ENCODE measurements at places on chromosomes 2 and 18. TPM values are rescaled to one million over a fixed set of nuclear protein-coding genes. Genes with fewer than 3 reads are reported as not detected.

DNA sequence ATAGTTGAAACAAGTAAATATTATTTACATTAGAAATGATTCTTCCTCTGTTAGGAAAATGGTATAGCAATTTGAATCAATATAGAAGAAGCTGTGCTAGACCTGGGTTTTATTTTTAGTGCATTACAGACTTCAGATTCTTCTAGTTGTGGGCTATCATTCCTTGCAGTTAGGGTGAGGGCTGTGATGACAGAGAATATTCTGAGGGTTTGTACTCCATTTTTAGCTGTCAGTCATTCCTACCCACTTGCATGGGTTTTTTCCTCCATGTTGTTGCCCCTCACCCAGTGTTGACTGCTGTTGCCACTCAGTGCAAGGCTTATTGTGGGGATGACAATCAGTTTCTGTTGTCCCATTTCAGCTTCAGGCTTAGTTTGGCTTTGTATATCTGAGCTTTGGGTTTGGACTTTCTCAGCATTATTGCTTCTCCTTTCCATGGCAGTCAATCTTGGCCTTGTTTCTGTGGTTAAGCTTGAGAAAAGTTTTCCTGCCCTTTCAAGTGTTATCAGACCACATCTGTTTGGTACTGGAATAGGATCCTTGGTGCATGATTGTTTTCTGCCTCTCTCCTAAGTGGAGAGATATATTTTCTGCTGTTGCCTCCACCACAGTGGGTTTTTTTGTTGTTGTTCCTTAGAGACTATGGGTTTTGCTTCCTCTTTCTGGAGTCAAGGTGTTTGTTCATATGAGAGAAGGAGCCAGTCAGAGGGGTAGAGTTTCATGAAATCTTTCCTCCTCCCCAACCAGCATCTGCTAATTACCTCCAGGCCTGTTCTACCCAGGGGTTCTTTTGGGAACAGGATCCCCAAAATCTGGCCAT, 312.7 kb upstream of the CWC22 start:
- no peak overlapping the region for H3K27ac ChIP-seq
- H3K36me3 ChIP-seq: no peaks in the 10 kb centered on the region
- no peaks in the 10 kb centered on the region for H3K27me3 ChIP-seq
- DNase-seq: no peak
- no peaks in the 10 kb centered on the region for H3K4me1 ChIP-seq

DNA sequence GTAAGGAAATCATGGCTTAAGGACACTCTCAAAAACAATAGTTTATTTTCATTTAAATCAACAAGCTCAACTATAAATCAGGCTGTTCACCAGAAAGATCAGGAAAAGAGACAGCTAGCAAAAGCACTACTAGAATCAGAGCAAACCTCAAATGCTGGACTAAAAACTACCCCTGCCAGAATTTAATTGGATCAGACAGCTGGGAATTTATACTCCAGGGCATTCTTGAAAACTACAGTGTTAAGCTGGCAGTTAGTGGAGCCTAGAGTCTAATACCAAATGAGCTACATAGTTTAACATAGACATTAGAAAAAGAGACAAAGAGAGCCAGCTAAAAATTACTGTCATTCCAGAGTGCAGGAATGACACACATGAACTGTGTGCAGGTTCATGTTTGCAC, 1016.4 kb upstream of the CRIM1 start:
- H3K36me3 ChIP-seq: no peaks in the 10 kb centered on the region
- no peak overlapping the region for H3K27ac ChIP-seq
- H3K4me3 ChIP-seq: no peak overlapping the region
- no peaks in the 10 kb centered on the region for H3K4me1 ChIP-seq

IAH1 gene
- 48.1 TPM for total RNA-seq

GRCh38 chr2:13492262-13492661, 775.5 kb downstream of the TRIB2 start:
- no peaks in the 10 kb centered on the region for H3K4me1 ChIP-seq
- no peaks in the 10 kb centered on the region for H3K27me3 ChIP-seq
- no peaks in the 10 kb centered on the region for H3K36me3 ChIP-seq
- H3K27ac ChIP-seq: no peak overlapping the region

GRCh38 chr18:31667185-31667584, 17.2 kb downstream of the B4GALT6 start:
- H3K4me3 ChIP-seq: no peak overlapping the region
- no peaks in the 10 kb centered on the region for H3K27me3 ChIP-seq
- no peak for DNase-seq

DNA sequence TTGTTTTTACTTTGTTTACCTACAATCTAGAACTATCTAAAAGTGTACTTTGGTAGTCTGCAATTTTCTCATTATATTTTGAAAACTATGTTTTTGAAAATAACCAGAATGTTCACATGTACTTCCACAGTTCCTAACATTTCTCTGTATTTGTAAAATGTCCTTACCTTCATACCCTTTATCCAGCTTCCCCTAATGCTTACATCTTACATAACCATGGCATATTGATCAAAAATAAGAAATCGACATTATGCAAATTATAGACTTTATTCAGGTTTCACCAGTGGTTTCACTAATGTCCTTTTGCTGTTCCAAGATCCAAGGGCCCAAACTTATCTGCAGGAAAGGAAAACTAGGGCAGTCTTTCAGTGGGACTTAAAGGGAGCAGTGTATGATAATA, 114.1 kb downstream of the PLEKHM3 start:
- H3K27ac ChIP-seq: no peak overlapping the region
- H3K4me1 ChIP-seq: no peaks in the 10 kb centered on the region
- H3K4me3 ChIP-seq: no peak overlapping the region
- DNase-seq: no peak

- no peaks in the 10 kb centered on the region for H3K36me3 ChIP-seq
- no peaks in the 10 kb centered on the region for H3K4me1 ChIP-seq
- DNase-seq: no peak
- H3K27ac ChIP-seq: no peak overlapping the region
Measured at GRCh38 chr18:2641638-2642037, 13.9 kb upstream of the SMCHD1 start.

C2orf72 gene
- 0.14 TPM for total RNA-seq

DNA sequence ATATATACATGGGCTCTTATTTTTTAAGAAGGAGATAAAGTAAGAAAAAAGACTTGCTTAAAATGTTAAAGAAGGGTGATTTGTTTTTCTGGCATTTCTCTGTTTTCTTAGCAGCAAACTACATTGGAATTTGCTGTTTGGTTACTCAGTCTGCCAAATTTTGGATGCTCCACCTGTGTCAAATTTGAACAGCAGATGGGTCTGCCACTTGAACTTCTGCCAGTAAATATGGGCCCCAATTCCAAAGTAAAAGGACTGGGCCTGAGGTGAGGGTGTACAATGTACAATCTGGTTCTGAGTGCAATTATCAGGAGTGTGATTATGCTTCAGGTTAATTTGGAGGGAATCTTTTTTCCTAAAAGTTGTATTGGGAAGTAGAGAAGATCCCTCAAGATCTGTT, 794.5 kb downstream of the DSC3 start:
- no peak overlapping the region for H3K4me3 ChIP-seq
- H3K27me3 ChIP-seq: no peaks in the 10 kb centered on the region
- no peaks in the 10 kb centered on the region for H3K4me1 ChIP-seq
- no peaks in the 10 kb centered on the region for H3K36me3 ChIP-seq

TMEM87B gene
- total RNA-seq: 35.3 TPM
